Caco-2 (cell line): ENCODE measurements at places on chromosomes 4 and X.

DNA sequence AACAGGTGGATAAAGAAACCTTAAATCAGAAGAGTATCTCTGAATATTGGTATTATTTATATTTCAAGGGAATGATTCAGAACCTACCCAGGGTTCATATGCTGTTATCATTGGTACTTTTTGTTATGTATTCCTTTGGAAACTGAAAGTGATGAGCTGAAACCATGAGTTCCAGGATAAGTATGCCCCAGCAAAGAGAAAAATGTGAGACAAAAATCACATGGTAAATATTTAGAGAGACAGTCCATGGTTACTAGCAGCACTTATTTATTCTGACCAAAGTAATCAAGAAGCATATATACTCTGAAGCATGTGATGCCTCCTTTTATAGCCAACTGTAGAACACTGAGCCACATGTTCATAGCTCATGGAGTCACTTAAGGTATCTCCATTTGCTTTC, 277.7 kb downstream of the ARAP2 start:
- no peak for DNase-seq

- no peak for DNase-seq
These were observed 24.9 kb upstream of the MAN2B2 start for GRCh38 chr4:6549890-6550620.

- DNase-seq, result no peak
These were observed 823.0 kb downstream of the FAT4 start for GRCh38 chr4:126137782-126138170.

GRCh38 chrX:26037367-26037766, 100.8 kb upstream of the MAGEB18 start:
- no peak for DNase-seq

DNA sequence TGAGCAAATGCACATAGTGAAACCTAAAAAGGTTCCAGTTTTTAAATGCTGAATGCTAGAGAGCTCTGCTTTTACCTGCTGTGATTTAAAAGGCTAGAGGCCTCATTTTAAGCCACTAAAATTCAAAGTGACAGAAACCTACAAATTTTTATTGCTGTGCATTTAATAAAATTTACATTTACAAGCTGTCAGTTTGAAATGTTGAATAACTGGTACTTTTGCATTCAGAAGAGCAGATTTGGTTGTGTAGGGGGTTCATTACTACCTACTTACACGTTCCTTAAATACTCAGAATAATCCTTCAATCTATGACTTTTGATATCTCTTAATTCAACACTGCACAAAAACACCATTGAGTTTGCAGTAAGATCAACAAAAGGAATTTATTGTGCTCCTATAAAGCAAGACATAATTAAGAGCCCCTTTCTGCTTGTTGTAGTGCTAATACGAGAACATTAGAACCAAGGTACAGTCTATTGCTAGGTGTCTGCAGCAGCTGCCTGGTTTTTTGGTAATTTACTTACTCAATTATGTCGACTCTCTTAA, 27.9 kb downstream of the NKX3-2 start:
- no peak for DNase-seq

DNA sequence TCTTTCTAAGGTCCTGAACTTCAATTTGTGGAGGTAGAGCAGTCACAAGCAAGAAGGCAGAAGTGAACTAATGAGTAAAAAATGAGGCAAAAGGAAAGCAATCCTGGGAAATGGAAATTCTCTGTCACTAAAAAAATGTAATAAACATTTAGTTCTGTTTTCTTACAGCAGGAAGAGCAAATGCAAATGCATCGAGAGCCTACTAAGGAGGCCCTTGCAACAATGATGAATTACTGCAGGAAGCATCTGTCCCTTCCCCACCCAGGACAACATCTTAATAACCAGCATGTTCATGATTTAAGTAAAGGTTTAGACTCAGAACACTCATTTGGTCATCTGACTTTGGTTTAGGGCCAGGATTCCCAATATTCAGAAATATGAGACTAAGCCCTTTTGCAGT, 341.4 kb upstream of the NOCT start:
- DNase-seq, result no peak

DNA sequence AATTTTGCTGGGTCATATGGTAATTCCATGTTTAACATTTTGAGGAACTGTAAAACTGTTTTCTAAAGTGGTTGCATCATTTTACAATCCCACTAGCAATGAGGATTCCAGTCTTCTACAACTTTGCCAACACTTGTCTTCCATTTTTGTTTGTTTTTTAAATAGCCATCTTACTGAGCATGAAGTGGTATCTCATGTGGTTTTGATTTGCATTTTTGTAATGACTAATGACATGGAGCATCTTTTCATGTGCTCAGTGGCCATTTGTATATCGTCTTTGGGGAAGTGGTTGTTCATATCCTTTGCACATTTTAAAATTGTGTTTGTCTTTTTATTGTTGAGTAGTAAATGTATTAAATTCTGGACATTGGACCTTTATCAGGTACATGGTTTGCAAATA, 94.7 kb downstream of the TMEM131L start:
- no peak for DNase-seq

DNA sequence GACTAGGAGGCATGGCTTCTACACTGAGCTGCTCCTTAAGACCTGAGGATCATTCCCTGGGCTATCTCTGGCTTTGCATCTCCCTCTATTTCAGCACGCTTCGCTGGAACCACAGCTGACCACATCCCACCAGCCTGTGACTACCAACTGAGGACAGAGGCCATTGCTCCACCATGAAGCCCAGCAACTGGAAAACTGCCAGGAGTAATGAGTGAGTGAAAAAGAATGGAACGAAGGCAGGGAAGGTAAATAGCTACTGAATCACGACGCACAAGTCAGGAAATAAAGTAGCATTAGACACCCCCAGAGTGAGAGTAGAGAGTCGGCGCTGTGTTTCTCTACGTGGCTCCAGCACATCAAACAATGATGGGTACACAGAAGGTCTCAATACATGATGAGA, 314.7 kb downstream of the LDB2 start:
- no peak for DNase-seq

DNA sequence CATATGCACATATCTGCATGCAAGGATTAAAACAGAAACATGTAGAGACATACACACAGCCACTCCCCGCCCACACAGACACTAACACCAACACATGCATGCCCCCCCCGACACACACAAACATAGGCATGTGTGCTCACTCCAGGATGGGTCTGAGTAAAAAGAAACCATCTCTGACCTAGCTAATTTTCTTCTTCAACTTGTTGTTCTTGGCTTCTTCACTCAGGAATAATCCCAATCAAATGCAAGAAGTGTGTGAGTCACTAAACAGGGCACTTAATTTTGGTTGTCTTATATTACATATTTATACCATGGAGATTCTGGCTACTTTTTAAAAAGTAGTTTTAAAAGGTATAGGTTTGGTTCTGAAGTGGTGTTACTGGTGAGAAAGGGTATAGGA, 28.3 kb downstream of the ENOX2 start:
- no peak for DNase-seq

DNA sequence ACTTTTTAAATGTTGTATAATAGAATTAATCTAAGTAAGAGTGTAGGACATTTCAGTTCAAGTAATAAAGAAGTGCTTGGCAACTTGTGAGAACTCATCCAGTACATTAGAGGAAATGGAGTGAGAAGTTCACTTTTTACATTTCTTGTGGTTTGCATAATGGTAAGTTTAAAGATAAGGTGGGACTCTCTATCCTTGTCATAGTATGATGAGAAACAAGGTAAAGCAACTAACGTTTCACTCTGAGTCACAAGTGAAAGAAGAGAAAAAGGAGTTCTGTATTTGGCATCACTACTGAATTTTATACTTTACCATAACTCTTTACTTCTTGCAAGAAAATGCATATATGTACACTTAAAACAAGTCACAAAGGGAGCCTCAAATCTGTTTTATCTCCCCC, 219.4 kb downstream of the SLC4A4 start:
- DNase-seq, result no peak

DNA sequence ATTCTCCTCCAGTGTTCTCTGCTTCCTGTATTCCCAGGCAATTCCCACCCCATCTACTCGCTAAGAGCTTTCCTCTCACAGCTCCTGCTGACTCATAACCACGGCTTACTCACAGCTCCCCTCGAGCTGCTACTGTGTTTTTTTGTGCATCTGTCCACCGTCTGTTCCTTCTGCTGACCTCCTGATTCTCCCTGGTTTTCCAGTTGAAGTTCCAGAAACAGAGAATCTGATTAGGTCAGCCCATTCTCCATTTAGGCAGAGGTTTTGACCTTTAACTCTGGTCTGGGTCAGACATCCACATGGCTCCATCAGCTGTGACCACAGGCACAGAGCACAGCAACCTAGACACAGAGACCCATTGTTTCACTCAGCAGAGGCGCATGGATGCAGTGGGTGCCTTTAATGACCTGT, 5.5 kb upstream of the SMIM20 start:
- DNase-seq, result no peak

- no peak for DNase-seq
These were observed 1000.7 kb downstream of the STIM2 start for GRCh38 chr4:27861381-27861787.

DNA sequence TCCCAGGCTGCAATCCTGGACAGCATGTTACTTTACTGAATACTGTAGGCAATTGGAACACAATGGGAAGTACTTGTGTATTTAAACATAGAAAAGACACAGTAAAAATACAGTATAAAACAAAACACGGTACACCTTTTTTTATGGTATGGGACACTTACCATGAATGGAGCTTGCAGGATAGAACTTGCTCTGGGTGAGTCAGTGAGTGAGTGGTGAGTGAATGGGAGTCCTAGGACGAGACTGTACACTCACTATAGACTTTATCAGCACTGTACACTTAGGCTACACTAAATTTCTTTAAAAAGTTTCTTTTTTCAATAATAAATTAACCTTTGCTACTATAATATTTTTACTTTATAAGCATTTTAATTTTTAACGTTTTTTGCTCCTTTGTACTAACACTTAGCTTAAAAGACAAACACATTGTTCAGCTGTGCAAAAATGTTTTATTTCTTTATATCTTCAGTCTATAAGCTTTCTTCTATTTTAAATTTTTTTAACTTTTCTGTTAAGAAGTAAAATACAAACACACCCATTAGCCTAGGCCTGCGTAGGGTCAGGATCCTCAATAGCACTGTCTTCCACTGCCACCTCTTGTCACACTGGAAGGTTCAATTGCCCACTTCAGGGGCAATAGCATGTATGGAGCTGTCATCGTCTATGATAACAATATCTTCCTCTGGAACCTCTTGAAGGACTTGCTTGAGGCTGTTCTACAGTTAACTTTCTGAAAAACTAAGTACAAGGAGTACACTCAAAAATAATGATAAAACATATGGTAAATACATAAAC, 293.5 kb upstream of the FSTL5 start:
- DNase-seq, result no peak

DNA sequence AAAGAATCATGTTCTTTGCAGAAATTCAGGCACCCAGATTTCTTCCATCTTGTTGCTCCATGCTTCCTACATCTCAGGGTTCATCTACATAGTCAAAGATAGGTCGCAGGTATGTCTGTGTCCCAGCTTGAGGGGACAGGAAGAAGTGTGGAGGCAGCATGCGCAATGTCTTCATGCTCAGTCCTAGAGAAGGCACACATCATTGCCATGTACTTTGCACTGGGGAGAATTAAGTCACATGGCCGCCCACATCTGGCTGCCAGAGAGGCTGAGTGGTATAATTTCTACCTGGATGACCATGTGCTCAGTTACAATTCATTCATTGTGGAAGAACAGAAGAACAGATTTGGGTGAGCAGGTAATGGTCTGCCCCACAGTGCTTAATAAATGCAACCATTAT, 54.1 kb downstream of the GAB1 start:
- DNase-seq, result no peak
